NAMALWA (cell line): ENCODE measurements at places on chromosomes 3 and 15.

DNA sequence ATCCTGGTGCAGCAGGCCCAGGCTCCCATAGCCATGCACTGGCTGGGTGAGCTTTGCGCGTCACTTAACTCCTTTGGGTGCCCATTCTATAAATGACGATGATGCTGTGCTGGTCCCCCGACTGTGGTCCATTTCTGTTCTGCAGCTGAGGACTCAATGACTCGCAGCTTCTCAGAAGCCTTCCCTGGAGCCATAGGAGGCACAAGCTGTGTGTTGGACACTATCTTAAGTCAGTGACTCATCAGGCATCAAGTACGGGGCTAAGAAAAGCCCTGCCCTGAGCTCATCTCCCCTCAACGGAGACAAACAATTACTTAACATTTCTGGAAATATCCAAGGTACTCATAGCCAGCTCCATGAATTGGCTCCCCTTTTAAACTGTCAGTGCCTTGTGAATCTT lies 13.8 kb upstream of the MUSTN1 start:
- DNase-seq = no peak

GRCh38 chr15:39997031-39997430 lies 42.0 kb downstream of the SRP14 start:
- DNase-seq = no peak

DNA sequence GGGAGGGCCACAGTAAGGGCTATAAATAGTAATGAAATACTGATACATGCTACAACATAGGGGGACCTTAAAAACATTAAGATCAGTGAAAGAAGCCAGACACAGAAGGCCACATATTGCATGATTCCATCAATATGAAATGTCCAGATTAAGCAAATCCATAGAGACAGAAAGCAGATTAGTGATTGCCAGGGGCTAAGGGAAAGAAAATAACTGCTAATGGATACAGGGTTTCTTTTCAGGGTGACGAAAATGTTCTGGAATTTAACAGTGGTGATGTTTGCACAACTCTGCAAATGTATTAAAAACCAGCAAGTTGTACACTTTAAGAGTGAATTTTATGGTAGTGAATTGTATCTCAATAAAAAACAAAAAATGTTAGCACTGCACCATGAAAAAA lies 37.0 kb downstream of the PIK3R4 start:
- DNase-seq = no peak

DNA sequence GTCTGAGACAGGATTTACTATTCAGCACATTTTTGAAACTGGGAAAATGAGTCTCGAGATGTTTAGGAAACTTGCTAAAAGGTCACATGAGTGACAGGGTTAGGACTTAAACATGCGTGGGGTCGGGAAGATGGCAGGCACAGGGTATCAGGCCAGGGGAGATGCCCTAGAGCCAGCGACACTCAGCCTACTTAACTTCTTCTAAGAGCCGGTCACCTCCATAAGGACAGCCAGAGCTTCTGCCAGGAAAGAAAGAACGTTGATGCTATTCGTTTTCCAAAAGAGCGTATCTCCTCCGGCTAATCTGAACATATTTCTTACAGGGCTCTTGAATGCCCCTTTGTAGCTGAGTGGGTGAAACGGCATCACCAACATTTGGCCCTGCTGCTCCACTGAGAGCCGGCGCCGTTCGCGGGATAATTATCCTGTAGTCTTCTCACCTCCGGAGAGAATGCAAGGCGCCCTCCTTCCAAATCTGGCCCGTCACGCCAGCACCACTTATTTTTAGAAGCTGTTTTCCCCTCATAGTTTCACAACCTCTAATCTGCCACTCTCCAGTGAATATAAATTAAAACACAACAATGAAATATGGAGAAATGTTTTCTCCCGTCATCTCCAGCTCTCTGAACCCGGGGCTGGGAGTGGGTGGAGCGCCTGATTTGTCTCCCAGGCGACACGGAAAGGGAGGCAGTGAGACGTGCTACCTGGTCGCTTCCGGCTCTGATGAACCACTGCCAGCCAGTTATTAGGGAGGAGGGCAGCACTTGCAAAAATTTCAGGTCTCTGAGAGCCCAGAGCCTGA lies 58.5 kb downstream of the LIPC start:
- DNase-seq = no peak

GRCh38 chr15:90249203-90249863 lies at the start of gene TTLL13:
TSS of gene TTLL13 (plus strand) at chr15:90249556. CDS start at chr15:90250631, 1,075 bp downstream.
- DNase-seq = peak; percentile 33

- no peak for DNase-seq
Measured at GRCh38 chr3:47565734-47566550, 12.7 kb downstream of the CSPG5 start.
